GM18507 (cell line): ENCODE measurements at places on chromosomes 3 and 15.

- no peak for DNase-seq
Observed at GRCh38 chr3:66504850-66505641, 4.2 kb upstream of the LRIG1 start.

GRCh38 chr3:72171463-72171881 is 386.5 kb upstream of the PROK2 start:
- no peak for DNase-seq

DNA sequence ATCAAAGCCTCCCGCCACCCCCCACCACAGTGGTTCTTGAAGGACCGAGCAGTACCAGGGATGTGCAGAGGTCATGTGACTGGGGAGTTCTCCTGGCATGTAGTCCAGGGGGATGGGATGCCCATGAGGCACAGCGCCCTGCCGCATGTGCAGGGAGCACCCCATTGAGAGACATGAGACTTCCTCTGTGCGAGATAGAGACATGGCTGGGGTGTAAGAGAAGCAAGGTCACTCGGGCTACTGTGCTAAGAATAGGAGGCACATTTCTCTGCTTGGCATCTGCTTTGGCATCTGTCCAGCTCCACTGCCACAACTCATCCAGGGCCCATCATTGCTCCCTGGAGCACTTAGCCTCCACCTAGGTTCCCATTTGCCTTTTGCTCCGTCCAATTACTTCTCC is 2.4 kb upstream of the CYP1A1 start:
- DNase-seq: no peak

DNA sequence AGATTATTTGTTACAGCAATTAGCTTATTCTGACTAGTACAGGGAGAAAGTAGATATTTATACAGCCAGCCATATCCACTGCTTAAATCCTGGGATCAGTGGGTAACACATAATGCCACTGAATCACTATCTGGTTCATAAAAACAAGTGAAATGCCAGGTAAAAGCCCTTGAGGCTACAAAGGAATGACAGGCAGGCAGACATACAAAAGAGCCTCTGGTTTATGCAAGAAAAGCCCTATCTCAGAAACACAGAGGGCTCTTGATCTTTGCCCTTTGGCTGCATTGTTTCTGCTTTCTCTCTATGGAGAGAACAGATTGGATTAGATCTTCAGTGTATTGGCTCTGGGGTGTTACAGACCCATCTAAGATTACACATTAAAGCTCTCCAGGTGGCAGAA is 115.4 kb upstream of the GADL1 start:
- no peak for DNase-seq

DNA sequence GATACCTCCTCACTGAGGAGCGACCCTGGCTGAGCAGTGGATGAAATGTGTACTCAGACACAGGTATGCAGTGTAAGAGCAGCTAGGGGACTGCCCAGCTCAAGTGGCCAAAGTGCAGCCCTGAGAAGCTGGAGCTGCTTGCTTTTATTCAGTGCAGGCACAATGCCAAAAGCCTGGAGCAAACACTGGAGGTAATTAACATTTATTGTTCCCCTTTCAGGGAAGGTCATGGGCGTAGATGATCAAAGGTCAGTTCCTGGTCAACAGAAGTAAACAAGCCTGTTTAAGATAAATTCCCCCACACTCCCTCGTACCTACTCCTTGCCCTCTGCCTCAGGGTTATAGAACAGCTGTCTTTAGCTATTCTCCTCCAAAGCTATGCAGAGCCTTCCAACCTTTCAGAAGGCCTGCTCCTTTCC is 17.5 kb downstream of the PLA2G4F start:
- no peak for DNase-seq

DNA sequence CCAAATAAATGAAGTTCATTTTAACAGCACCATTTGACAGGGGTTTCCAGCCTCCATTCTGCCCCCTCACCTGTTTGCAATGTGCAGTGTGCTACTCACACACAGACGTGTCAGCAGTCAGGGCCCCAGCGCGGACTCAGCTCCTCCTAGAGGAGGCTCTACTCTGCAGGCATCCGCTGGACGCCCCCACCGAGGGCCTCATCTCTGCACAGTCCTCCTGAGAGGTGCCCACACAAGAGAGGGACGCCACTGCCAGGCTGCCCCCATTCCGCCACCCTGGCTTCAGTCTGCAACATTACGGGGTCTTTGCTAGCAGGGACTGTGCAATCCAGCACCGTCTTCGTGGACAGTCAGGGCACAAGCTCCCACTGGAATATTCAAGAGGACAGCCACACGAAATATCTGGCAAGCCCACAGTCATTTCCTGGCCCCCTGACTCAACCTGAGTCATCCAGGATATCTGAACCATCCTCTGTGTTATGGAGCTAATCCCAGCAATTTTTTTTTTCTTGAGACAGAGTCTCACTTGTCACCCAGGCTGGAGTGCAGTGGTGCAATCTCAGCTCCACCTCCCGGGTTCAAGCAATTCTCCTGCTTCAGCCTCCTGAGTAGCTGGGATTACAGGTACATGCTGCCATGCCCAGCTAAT is 255.0 kb downstream of the OCA2 start:
- no peak for DNase-seq

GRCh38 chr3:183697610-183698317 is at the start of gene YEATS2:
YEATS2 (plus strand) TSS chr3:183697797; CDS start chr3:183715163, 17,366 bp downstream.
- peak; percentile 89 for DNase-seq

DNA sequence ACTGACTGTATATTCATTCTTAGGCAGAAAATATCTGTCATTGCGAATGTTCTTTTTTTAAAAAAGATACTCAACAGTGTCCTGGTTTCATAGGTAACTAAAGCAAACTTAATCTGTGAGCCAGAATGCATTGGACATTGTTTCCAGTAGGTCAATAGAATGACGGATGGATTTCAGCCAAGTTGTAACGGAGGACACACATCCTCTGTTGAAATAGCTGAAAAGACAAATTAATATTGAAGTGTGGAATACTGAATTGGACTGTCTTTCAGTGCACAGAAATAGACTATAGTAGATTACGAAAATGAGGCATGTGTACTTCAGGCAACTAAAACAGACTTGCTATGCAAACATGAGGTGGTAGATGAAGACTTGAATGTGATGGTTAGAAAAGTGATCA is 461.6 kb downstream of the WDR72 start:
- DNase-seq: no peak

- DNase-seq: no peak
Observed at GRCh38 chr3:134650431-134651346, at the start of gene KY. KY (minus strand) TSS chr3:134651022; CDS start chr3:134650960, 62 bp downstream.

GRCh38 chr3:107100137-107100536 is 277.1 kb upstream of the CCDC54 start:
- DNase-seq: no peak
